ENCODE measurements at places on chromosomes 12 and 14.

DNA sequence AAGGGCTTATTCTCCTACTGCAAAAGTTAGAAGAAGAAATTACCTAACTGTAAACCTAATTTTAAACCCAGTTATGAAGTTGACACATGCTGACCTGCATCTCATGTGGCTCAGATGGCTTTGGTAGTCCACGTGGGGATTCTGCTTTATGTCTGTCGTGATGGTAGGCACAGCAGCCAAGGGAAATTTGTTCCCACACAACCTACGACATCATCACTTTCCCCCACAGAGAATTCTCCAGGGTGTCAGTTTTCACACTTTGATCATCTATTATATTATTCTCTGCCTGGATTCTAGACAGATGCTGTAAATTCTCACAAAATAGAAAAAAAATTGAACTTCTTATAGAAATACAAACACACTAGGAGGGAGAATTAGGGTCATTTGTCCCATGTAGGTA lies 70.6 kb downstream of the PTHLH start:
- DNase-seq: no peak

DNA sequence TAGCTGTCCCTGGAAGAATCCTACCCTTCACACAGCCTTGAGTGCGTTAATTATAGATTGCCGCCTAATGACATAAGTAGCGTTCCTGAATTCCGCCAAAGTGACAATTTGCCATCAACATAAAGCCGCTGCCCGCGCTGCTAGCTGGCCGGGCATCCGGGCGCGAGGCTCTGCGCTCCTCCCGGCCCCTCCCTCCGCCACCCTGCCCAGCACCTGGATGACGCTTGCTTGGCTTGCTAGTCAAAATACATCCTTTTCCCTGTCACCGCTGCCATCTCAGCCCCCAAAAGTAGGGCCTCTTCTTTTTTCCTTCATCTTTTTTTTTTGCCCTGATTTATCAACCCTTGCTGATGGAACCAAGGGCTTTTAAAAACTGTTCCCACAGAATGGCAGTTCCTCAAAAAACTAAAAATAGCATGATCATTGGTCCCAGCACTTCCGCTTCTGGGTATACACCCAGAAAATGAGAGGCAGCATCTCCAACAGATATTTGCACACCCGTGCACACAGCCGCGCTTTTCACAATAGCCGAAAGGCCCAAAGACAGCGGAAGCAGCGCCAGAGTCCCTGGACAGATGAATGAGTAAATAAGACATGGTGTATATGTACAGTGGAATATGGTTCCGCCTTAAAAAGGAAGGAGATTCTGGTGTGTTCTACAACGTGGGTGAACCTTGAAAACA lies 235.2 kb downstream of the BCL11B start:
- DNase-seq: no peak

- DNase-seq: no peak
These were observed 95.6 kb upstream of the SLC38A2 start for GRCh38 chr12:46468160-46468559.

DNA sequence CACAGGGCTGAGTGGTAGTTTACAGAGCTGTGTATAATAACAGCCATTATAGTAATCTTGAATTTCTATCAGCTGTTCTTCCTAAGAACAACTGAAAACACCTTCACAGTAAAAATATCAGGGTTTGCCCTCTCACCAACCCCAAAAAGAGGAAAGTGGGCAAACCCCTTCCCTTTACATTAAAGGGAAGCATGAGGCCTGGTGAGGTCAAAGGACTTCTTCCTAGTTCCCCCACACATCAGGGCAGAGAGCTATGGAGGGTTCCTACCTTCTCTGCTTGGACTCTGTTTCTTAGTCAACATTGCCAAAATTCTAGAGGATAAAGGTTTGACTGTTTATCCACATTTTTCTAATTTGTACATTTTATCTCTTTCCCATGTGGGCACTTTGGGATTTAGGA lies 4.4 kb upstream of the RPAP3 start:
- no peak for DNase-seq

- DNase-seq: peak; percentile 4
These were observed 1016.2 kb downstream of the SLC6A15 start for GRCh38 chr12:83896416-83896815.

- no peak for DNase-seq
These were observed 161.7 kb downstream of the ANO2 start for GRCh38 chr12:5783289-5783920.

- no peak for DNase-seq
These were observed 33.8 kb downstream of the WBP11 start for GRCh38 chr12:14769466-14769968.

GRCh38 chr12:29543036-29543435 lies 45.5 kb upstream of the OVCH1 start:
- no peak for DNase-seq

DNA sequence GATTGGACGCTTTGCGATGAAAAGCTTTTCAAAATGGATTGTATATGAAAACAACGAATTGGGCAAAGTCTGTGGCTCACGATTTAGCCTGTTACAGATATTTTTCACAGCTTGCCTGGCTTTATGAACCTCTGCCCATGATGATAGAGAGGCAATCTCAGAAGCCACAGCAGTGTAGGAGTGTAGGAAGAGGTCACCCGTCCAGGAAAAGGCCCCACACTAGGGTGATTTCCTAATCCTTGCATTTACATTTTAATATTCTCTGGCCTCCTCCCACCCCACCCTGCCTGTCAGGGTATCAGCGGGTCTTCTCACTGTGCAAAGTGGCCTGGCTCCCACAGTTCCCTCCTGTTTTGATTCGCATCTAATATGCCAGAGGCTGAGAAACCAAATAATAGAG lies 81.8 kb upstream of the FOXN3 start:
- no peak for DNase-seq

DNA sequence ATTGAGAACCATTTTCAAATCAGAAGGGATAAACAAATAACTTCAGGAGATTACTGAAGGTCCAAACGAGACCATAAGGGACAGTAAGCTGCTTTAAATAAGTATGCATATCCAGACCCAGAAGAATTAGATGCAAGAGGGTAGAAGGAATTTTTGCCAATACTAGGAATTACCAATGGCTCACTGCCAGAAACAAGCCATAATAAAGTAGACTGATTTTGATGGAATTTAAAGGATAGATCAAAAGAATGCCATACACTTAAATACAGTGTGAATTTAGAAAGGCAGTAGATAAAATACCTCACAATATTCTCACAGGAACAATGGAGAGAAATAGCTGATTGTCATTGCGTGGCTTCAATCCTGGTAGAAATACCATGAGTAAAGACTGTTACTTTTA lies 5.3 kb downstream of the ANKS1B start:
- no peak for DNase-seq

- no peak for DNase-seq
These were observed 150.3 kb upstream of the ARHGAP5 start for GRCh38 chr14:31926652-31927347.

- no peak for DNase-seq
These were observed 20.4 kb upstream of the LRFN5 start for GRCh38 chr14:41586237-41586636.

GRCh38 chr12:7241404-7242005 lies 52.0 kb downstream of the PEX5 start:
- peak; percentile 10 for DNase-seq

GRCh38 chr12:109222062-109222461 lies 87.0 kb downstream of the FOXN4 start:
- no peak for DNase-seq

DNA sequence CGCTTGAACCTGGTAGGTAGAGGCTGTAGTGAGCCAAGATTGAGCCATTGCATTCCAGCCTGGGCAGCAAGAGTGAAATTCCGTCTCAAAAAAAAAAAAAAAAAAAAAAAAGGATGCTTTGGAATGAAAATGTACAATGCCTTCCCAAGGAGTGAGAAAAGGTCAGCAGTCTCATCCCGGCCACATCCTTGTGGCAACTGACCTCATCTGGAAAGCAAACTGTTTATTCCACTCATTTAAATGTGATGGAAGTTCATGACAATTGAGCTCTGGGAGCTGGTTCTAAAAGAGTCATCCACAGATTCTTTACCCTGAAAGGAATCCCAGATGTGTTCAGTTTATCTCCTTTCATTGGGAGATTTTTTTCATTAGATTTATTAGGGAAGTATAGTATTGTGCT lies 19.4 kb upstream of the LIMA1 start:
- peak; percentile 71 for DNase-seq

- no peak for DNase-seq
These were observed 5.1 kb downstream of the EFS start for GRCh38 chr14:23359722-23360447.

DNA sequence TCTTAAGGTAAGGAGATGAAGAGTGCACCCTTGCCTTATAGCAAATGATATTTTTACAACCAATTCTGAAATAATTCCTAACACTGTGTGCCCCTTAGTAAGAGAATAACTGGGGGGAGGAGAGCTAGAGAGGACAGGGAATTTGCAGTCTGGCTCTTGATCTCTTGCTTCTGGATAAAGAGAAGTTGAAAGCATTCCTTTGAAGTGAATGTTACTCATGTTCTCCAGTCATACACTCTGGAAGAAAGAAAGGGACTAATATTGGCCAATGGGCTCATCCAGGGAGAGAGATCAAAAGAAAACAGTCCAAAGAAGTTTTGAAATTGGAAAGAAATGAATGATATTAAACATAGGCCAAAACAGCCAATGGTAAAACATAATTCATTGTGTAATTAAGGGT lies 25.3 kb downstream of the C12orf75 start:
- DNase-seq: no peak

GRCh38 chr14:39673734-39674133 lies 241.5 kb upstream of the FBXO33 start:
- no peak for DNase-seq

DNA sequence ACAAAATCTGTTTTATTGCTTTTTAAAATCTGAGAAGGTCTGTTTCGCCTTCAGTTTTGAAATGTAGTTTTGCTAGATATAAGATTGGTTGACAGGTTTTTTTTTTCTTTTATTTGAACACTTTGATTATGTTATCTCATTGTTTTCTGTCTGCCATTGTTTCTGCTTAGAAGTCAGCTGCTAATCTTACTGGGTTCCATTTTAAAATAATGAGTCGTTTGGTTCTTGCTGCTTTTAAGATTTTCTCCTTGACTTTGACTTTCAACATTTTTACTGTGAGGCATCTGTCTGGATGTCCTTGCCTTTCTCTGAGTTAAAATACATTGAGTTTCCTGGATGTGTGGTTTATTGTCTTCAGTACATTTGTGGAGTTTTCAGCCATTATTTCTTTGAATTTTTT lies 56.7 kb downstream of the ADIPOR2 start:
- no peak for DNase-seq

GRCh38 chr12:108047071-108047550 lies 82.0 kb upstream of the WSCD2 start:
- no peak for DNase-seq

DNA sequence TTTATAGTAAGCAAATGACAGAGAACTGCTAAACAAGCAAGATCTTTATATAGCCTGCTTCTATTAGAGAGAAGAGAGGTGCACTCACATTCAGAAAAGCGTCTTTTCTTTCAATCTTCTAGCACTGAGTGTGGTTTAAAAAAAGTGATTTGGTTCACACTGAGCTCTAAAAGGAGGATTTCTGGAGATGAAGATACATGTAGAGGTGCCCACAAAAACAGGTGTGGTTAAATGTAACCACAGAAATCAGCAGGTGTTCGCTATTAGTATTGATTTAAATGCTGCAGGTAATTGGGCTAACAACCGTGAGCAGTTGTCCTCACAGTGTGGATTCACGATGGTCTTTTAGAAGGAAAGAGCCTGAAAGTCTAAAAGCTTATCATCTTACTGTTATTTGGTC lies 10.7 kb downstream of the PKP2 start:
- DNase-seq: no peak

DNA sequence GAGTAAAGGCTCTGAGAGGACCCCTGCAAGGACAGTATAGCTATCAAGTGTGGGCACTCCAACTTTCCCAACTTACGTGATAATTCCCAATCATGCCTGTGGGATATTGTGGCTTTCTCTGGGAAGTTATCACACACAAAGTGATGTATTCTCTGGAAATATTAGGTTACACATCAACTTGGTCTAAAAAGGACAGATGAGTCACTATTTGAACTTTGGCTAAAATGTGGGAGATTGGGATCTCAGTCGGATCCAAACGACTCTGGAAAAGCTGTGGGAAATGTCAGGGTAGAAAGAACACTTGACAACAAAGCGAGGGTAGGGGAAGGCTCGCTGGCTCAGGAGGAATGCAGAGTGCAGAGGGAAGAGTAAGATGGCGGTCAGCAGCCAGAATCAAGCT lies 1048.9 kb downstream of the BCL11B start:
- DNase-seq: no peak

All from BJ (cell line).